ENCODE measurements at places on chromosomes 7 and 10.
A peak's percentile ranks its signal among the peaks of the same experiment; 100 is the strongest.

DNA sequence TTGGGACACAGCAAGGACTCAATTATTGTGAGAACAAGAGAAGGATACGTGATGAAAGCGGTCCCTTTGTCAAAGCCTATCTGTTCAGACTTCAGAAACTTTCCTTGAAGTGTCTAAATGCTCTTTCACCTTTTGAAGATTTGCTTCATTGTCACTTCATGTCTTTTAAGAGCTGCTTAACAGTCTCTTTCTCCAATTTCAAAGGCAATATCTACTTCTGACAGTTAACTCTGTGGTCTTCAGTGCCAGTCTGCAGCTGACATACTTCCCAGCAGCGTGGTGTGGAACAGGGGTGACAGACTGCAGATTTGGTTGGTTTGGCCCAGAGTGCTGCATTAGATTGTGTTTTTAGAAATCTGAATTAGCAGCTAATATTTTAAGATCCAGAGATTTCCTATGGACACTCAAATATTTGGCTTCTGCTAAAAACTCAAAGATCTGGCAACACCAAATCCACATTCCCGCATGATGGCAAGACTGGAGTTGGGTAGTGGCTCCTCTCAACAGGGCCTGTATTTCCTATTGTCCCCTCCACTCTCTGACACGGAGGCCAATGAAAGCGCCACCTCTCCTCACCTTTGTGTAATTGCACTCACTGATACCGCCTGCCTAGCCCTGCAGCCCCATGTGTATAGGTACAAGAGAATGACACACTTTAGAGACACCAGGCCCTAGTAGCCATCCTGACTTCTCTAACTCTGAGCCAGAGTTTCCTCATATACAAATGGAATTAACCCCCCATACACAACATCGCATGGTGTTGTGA lies 11.5 kb downstream of the SCRN1 start:
- DNase-seq, result no peak

- DNase-seq, result no peak
Observed at GRCh38 chr7:116560021-116560970, 35.5 kb downstream of the CAV1 start.

GRCh38 chr10:44991571-44991970 lies 9.2 kb upstream of the ZNF22 start:
- no peak for DNase-seq

- no peak for DNase-seq
Observed at GRCh38 chr10:76871697-76872295, 765.8 kb downstream of the KCNMA1 start.

- DNase-seq, result no peak
Observed at GRCh38 chr10:6514844-6515780, 65.0 kb downstream of the PRKCQ start.

DNA sequence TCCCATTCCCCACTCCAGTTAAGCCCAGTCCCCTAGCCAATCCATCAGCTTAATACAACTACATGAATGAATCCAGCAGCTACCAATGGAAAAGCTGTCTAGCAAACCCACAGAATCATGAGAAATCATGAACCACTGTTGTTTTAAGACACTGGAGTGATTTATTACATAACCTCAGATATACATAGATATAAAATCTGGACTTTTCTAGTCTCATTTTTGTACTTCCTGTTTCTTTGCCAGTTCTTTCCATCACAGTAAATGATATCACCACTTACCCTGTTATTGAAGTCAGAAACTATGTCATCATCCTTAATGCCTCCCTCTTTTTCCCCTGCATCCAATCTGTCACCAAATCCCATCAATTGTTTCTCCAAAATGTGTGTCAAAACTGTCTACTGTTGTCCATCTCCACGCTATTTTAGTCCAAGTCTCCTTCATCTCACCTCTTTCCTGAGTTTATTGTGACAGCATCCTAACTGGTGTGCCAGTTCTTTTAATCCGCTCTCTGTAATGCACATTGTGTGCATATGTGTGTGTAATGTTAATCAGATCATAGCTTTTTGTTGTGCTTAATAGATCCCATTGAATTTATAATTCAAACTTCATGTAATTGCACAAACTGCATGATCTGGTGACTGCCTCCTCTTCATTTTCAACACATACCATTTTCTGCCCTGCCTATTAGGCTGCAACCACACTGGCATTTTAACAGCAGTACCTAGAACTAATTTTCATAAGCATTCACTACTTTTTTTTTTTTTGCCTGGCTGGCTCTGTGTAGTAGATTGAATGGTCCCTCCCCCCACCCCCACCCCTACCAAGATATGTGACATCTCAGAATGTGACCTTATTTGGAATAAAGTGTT lies 56.0 kb downstream of the MKLN1 start:
- no peak for DNase-seq

DNA sequence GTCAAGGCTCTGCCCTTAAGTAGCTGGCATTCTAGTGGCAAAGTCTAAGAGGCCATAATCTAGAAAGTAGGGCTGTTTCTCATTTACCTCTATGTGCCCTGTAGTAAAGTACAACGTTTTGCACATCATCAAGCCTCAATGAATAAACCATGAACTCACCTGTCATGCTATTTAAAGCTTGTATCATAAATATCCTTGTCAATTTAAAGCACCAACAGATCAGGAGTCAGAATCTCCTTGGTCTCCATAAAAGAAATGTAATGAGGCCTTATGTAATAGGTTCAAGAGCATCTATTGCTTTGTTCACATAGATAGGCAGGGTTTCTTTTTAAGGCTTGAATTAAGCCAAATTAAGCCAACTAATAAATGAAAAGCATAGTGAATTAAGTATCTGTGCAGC lies 181.9 kb downstream of the KMT2E start:
- no peak for DNase-seq

GRCh38 chr7:120404042-120404441 lies 131.1 kb downstream of the KCND2 start:
- no peak for DNase-seq

DNA sequence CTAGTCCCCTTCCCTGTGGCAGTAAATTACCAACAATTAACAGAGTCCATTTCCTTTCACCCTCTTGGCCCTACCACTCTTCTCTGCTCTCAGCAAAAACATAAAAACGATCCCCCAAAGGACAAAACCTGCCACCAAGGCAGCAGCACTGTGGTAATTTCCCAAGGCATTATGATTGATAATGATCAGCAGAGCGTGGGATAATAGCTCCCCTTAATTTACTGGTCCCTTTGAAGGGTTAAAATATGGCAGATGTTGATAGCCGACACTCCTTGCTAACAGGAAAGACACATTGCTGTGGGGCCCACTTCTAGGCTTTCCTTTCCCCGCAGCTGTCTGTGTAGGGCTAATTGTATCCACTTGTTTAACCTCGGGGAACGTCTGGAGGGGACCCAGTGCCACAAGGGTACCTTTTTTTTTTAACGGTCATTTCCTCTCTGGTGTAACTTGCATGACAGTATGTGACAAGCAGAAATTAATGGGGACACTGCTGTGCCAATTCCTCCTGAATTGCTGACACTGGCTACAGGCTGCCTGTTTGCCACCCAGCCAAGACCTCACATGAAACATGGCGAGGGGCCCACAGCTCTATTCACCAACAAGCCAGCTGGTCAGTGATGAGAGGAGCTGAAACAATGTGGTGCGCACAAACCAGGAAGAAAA lies 81.3 kb downstream of the CDK6 start:
- DNase-seq, result no peak

GRCh38 chr10:126671402-126671975 lies 996 bp upstream of the C10orf90 start:
- no peak for DNase-seq

- DNase-seq, result peak; percentile 21
Observed at GRCh38 chr7:128940494-128941322, 3.0 kb downstream of the IRF5 start.

- DNase-seq, result no peak
Observed at GRCh38 chr7:80781146-80781545, 137.7 kb downstream of the SEMA3C start.

- DNase-seq, result no peak
Observed at GRCh38 chr10:2791774-2792443, 275.4 kb upstream of the PFKP start.

- DNase-seq, result no peak
Observed at GRCh38 chr10:104066945-104067344, 18.7 kb downstream of the COL17A1 start.

DNA sequence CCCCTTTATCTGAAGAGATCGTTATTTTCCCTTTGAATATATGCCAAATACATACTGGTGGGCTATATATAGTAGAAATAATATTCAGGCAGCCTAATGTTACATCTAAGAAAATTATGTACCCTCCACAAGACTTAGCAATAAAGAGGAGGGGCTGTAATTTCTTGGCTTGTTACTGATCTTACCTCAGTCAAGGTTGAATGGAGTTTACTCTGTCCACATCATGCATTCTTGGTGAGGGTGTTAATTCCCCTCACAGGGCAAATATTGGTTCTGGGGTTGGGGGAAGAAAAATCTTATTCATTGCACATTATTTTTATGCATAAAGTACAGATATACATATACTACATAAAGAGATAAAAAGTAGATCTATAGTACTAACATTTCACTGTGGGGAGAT lies 145.8 kb upstream of the ANK3 start:
- no peak for DNase-seq

DNA sequence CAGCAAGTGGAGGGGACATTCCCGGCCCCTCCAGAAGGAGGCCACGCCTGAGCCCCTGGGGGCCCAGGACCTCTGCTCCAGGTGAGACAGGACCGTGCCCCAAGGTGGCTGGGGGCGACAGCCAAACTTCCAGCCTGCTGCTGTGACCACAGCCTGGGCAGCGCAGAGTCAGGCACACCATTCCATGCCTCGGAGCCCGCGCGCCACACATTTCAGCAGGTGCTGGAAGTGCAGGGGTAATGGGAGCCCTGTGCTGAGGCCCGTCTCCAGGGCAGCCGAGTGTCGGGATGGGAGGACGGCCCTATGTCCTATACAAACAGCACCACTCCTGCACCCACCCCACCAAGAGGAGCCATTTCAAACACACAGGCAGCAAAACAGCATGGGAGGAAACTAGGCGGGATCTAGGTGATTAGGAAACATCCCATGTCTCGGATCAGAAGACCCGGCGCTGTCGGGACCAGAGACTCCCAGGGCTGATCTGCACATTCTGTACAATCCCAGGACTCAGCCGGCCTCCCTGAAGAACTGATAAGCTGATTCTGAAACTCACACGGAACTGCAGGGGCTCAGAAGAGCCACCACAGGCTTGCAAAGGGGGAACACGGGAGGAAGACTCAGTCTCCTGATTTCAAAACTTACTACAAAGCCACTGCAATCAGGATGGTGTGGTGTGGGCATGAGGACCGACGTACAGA lies 272.3 kb downstream of the ELFN1 start:
- no peak for DNase-seq

GRCh38 chr7:86972072-86972471 lies 87.4 kb downstream of the ELAPOR2 start:
- no peak for DNase-seq

DNA sequence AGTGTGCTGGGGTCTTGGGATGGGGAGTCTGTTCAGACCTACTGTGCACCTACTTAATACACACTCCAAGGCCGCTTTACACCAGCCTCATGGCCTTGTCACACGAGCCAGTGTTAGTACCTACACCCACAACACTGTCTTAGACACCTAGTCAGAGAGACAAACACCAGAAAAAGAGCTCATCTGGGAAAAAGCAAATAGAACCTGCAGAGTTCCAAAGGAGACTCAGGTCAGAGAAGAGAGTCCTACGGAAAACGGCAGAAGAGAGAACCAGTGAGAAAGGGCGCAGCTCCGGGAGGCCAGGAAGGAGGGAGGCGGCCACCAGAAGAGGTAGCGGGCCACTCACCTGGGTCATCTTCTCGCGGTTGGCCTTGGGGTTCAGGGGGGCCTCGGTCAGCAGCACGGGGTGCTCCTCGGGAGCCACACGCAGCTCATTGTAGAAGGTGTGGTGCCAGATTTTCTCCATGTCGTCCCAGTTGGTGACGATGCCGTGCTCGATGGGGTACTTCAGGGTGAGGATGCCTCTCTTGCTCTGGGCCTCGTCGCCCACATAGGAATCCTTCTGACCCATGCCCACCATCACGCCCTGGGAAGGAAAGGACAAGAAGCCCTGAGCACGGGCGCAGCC lies 105.3 kb upstream of the TNRC18 start:
- DNase-seq, result peak; percentile 9

- no peak for DNase-seq
Observed at GRCh38 chr7:105878746-105879605, 2.6 kb upstream of the ATXN7L1 start.

- no peak for DNase-seq
Observed at GRCh38 chr7:137882261-137882668, 35.5 kb upstream of the DGKI start.

DNA sequence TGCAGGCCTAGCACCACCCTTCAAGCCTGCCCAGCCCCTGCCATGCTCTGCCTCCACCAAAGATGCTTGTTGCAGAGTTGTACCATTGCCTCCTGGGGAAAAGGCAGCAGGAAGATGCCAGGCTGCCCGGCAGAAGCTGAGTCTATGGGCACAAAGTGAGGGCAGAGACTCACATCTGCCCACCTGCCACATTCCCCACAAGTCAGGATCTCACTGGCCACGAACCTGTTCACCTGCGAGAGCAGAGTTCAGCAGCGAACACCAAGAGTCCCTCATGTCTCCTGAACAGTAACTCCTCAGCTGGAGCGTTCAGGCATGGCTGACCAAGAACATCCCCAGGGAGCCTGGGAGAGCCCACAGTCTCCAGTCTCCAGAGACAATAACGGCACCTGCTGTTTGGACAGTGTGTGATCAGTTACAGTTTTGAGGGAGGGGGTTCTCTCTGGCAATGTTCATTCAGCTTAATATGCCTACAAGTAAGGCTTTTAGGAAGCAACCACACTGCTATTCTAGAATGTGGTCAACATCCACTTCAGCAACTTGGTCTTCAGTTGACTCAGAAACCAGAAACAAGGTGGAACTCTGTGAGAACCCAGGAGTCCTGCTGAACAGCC lies 78.5 kb downstream of the GRID1 start:
- no peak for DNase-seq

DNA sequence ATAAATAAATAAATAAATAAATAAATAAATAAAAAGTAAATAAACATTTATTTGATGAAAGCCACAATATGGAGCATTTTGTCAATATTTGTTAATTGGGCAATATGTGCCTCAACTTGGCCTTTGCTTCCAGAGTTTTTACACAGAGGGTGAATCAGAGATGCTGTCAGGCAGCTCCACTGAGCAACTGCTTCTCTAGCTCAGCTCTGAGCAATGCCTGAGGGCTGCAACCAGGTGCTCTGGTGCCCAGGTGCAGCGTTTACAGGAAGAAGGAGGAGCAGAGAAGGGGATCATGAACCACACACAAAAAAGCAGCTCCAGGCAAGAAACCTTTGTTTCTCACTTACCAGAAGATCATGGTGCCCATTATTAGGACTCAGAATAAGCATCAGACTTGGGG lies 876.2 kb upstream of the AUTS2 start:
- no peak for DNase-seq

GRCh38 chr7:79523436-79523835 lies 70.0 kb upstream of the MAGI2 start:
- DNase-seq, result no peak

GRCh38 chr10:123622381-123622780 lies 43.8 kb upstream of the GPR26 start:
- no peak for DNase-seq

- DNase-seq, result no peak
Observed at GRCh38 chr10:11856678-11857077, 33.5 kb downstream of the PROSER2 start.

GRCh38 chr10:74598891-74599566 lies 227.4 kb upstream of the KAT6B start:
- DNase-seq, result no peak

- no peak for DNase-seq
Observed at GRCh38 chr10:15473396-15473767, 102.3 kb upstream of the FAM171A1 start.

- DNase-seq, result no peak
Observed at GRCh38 chr10:51308116-51308515, 233.8 kb downstream of the PRKG1 start.
